ENCODE measurements at places on chromosomes 3 and 15.

- DNase-seq, result no peak
These were observed 519.3 kb upstream of the CADM2 start for GRCh38 chr3:84439476-84439875.

GRCh38 chr3:38110314-38111050 is 26.4 kb downstream of the ACAA1 start:
- DNase-seq, result no peak

- no peak for DNase-seq
These were observed 47.4 kb upstream of the TPM1 start for GRCh38 chr15:62994975-62995681.

- no peak for DNase-seq
These were observed 4.0 kb upstream of the ITPKA start for GRCh38 chr15:41489641-41490040.

GRCh38 chr15:60605879-60606307 is 127.0 kb upstream of the ICE2 start:
- no peak for DNase-seq

DNA sequence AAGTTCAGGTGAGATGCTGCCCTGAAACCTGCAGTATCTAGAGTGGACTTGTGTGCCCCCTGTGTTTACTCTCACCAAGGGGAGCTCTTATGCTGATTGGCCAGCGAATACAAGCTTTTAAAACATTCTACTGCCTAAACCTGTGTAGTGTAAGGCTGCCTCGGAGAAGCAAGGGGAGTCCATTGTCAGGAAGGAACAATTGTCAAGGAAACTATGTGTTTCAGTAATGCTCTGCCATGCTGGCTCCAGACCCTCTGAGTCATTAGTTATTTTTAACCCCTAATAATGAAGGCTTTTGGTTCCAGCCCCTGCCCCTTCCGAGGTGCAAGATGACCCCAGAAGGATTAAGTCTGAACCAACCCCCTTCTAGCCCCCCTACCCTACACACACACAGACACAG is 66.1 kb upstream of the CHMP2B start:
- DNase-seq, result no peak

DNA sequence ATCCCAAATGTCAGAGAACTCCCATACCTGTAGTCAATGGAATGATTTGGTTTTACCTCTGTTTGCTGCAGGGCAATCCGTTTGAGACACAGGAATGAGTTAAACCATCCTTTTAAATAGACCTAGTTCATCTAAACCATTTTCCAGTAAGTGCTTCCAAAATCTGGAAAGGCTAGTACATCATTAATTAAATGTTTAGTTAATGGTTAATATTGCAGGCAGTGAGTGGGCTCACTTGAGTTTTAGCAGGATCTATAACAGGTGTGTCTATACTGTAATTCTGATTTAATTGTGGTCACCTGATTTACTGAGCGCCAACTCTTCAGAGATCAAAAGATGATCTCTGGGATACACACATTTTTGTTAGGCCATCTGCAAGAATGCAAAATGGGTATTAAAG is 353.9 kb upstream of the ROPN1 start:
- no peak for DNase-seq

- DNase-seq, result no peak
These were observed 23.8 kb upstream of the OXTR start for GRCh38 chr3:8793242-8793641.

DNA sequence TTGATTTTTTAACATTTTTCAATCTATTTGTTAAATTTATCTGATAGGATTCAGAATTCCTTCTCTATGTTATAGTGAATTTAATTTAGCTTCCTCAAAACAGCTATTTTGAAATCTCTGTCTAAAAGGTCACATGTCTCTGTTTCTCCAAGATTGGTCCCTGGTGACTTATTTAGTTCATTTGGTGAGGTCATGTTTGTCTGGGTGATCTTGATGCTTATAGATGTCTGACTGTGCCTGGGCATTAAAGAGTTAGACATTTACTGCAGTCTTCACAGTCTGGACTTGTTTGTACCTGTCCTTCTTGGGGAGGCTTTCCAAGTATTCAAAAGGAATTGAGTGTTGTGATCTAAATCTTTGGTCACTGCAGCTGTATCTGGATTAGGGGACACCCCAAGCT is 169.5 kb upstream of the C2CD4B start:
- DNase-seq, result no peak

- DNase-seq, result no peak
These were observed 100.2 kb downstream of the DTWD1 start for GRCh38 chr15:49721091-49721490.

DNA sequence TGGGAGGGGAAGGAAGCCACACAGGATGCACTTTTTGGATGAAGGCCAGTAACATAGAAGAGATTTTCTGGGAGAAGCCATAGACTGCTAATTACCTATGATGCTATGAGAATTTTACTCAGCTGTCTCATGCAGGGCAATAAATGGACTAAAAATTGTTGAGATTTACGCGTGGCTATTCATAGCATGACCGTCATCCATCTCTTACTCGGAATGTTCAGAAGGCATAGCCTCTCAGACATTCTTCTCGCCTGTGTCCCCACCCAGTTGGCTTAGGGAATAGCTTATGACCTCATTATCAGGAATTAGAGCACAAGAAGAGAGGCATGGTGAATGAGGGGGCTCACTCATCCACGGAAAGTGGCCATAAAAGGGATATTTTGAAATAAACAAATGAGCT is 107.9 kb upstream of the ATP10A start:
- DNase-seq, result no peak

DNA sequence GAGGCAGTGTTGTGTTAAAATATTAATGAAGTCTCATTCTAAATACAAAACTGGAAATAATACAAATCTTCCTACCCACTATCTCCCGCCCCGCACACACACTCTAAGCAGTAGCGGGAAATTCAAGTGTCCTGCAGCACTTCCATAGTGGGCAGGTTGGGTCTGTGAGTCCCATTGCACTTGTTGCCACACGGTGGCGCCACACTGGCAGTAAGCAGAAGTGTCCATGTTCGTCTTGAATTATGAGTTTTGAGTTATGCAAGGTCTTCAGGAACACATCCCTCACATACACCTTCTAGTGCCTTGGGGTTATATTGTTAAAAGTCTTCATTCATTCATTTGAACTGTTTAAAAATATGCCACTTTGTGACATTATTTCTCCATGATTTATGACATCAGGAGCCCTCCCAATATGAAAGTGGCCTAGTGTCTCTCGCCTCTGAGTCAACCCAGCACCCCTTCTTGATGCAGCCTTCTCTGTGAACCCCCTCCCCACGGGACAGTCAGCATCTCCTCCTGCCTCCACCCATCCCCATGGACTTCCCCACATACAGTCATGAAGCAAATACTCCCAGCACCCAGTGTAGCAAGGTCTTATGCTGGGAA is 17.6 kb upstream of the CCDC174 start:
- peak; percentile 11 for DNase-seq

DNA sequence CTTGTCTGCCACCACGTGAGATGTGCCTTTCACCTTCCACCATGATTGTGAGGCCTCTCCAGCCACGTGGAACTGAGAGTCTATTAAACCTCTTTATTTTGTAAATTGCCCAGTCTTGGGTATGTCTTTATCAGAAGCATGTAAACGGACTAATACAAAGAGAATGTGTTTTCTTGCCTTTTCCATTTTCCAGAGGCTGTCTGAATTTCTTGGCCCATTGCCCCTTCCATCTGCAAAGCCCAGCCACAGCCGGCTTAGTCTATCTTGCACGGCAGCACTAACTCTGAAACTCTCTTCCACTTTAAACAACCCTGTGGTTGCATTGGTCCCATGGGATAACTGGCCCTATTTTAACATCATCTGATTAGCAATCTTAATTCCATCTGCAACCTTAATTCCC is 215.3 kb downstream of the LRTM1 start:
- DNase-seq, result no peak

DNA sequence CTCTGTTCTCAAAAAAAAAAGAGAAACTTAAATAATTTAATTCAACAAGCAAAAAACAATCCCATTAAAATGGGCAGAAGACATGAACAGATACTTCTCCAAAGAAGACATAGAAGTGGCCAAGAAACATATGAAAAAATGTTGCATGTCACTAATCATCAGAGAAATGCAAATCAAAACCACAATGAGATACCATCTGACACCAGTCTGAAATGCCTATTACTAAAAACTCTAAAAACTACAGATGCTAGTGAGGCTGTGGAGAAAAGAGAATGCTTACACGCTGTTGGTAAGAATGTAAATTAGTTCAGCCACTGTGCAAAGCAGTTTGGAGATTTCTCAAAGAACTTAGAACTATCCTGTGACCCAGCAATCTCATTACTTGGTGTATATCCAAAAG is 382.9 kb downstream of the OTOL1 start:
- no peak for DNase-seq

DNA sequence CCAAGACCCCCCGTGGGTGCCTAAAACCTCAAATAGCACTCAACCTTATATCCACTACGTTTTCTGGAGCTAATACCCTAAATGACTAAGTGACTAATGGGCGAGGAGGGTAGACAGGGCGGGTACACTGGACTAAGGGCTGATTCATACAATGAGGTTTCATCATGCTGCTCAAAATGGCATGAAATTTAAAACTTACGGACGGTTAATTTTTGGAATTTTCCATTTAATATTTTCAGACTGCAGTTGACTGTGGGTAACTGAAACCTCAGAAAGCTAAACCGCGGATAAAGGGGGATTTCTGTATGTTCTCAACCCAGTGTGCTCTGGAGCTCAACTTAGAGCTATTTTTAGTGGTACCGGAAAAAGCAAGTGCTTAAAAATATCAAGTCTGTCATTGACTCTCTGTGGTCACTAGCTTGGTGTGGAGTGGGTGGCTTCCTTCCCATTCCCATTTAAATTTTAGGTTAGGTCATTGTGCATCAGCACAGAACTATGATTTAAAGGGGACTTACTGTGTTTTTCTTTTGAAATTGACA is 72.9 kb downstream of the LRRC28 start:
- DNase-seq, result no peak

- DNase-seq, result no peak
These were observed 41.0 kb downstream of the ZNF609 start for GRCh38 chr15:64501396-64501715.

DNA sequence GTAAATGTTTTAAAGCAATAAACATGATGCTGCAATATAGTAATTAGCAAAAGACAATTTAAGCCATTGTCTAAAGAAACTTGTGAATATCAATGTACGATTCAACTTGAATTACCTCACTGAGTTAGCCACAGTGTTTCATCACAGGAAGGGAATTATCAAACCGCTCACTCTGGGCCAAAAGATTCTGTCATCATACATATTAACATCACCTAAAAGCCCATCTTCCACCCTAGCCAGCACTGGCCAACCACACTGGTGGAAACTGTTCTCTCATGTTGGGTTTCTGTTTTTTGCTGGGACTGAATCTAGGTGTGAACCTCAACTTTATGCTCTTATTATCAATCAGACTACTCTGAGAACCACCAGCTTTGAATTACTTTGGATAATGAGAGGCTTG is 497.7 kb upstream of the THBS1 start:
- DNase-seq, result no peak

GRCh38 chr3:11078826-11079515 is 75.3 kb upstream of the HRH1 start:
- no peak for DNase-seq

- DNase-seq, result no peak
These were observed 36.0 kb upstream of the EOMES start for GRCh38 chr3:27758083-27758482.

DNA sequence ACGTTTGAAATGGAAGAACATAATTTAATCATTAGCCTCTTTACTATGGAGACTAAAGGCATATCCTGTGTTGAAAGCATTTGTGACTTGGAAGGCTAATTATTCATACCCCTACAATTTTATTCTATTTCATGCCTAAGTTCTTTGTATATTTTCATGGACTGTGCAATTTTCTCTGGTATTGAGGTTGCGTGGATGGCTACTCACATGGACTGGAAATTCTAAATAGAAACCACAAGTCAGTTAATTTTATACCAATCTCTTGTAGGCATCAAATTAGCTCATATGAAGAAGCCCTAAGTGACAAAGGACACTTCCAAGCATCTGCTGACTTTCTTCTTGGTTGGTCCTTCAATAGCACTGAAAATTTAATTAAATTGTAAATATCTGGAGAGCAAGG is 1353.5 kb downstream of the ROBO1 start:
- no peak for DNase-seq

GRCh38 chr3:197836244-197836643 is 45.2 kb downstream of the LRCH3 start:
- DNase-seq, result no peak

- DNase-seq, result no peak
These were observed 116.7 kb downstream of the ADAM10 start for GRCh38 chr15:58632789-58633188.

DNA sequence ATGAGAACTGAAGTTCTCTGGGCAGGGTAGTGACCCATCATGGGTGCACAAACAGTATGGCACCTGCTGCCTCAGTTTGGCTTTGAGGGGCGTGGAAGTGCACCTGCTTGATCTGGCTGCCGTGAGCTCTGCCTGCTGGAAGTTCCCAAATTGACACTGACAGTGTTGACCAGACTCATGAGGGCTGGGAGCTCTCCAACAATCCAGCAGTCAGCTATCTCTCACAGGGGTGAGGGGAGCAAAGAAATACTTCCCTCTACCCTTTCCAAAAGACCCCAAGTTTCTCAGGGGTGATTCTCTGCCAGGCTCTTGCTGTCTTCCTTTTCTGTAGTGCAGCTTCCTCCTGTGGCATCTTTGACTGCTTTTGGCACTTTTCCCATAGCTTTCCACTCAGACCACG is 49.4 kb upstream of the ROBO1 start:
- DNase-seq, result no peak

DNA sequence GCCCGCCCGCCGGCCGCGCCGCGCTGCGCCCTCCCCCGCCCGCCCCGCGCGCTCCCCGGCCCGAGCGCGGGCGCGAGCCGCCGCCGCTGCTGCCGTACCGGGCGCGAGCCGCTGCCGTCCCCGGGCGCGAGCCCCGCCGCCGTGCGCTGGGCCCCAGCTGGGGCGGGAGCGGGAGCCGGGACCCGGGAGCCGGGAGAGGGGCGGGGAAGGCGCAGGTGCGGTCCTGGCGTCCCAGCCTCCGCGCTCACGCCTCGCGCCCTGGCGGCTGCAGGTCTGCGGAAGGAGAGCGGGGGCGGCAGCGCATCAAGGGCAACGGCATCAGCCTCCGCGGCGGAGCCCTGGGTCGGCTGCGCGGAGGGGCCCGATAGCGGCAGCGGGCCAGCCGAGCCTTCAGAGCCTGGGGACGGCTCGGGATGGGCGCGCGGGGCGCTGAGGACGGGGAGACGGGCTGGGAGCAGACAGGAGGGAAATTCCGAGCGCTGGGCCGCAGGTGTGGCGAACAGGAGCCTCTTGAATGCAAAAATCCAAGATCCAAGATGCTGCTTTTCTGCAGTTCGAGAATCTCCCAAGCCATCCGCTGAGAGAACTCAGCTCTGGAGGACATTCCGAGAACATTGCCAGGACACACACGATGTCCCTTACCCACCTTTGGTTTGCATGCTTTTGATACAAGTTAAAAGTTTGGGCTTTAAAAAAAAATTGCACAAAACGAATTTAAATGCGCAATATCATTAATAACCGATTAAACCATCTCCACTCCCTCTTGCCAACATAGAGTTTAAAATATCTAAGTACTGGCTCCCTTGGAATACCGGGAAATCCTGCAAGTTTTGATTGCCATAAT is 251.1 kb downstream of the TJP1 start:
- DNase-seq, result no peak
